ENCODE measurements at places on chromosomes 13 and 19.
A peak's percentile ranks its signal among the peaks of the same experiment; 100 is the strongest.

DNA sequence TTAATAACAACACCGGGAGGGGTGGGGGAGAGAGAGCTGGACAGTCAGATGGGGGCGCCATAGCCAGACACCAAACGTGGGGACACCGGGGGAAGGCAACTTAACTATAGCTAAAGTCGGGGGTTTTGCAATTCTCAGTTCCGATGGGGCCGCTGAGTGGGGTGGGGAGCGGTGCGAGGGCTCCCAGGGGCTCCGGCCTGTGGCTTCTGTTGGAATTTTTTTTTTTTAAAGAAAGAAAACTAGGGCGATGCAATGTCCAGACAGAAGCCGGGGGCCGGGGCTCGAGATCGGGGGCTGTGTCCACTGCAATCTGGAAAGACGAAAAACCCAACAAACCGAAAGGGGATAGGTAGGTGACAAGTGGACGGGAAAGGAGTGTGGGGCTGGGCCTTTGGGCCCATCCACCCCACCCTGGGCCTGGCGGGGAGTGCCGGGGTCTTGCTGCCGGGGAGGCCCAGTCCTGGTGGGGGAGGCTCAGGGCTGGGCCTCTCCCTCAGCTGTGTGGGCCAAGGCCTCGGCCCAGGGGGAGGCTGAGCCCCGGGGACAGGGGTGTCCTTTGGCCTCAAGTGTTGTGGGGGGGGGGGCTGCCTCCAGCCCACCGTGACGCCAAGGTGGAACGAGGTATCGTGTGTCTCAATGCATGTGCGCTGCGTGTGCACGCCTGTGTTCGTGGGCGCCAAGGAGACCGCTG, 17.3 kb downstream of the PRKCSH start:
- no peak for DNase-seq

GRCh38 chr19:16013181-16013850, 63.0 kb upstream of the TPM4 start:
- no peak for DNase-seq

- DNase-seq: no peak
Observed at GRCh38 chr13:49622174-49622946, 5.9 kb upstream of the ARL11 start.

GRCh38 chr13:44433863-44434765, 60.5 kb downstream of the SERP2 start:
- DNase-seq: peak; percentile 69

- DNase-seq: no peak
Observed at GRCh38 chr13:98706446-98707110, 45.9 kb downstream of the SLC15A1 start.

DNA sequence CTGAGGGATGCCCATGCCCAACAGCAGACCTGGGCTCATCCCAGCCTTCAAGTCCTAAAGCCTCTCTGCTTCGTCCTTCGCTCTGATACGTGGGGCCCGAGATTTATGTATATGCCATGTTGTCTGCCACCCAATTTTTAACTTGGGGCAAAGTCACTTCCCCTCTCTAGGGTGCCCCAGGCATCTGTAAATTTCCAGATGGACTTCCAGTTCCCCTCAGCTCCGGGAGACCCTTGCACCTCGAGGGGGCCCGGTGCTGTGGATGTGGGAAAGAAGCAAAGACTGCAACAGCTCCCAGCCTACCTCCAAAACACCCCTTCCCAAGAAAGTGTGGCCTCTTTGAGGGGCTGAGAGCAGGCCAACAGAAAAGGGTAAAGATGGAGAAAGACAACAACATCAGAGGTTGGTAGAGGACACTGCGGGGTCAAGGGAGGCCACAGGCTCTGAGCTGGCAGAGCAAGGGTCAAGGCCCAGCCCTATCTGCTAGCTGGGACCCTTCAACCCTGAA, 97.4 kb downstream of the STK24 start:
- no peak for DNase-seq

GRCh38 chr19:5024282-5024681, 55.4 kb downstream of the KDM4B start:
- no peak for DNase-seq

GRCh38 chr19:492091-492531, 4.2 kb upstream of the MADCAM1 start:
- no peak for DNase-seq

DNA sequence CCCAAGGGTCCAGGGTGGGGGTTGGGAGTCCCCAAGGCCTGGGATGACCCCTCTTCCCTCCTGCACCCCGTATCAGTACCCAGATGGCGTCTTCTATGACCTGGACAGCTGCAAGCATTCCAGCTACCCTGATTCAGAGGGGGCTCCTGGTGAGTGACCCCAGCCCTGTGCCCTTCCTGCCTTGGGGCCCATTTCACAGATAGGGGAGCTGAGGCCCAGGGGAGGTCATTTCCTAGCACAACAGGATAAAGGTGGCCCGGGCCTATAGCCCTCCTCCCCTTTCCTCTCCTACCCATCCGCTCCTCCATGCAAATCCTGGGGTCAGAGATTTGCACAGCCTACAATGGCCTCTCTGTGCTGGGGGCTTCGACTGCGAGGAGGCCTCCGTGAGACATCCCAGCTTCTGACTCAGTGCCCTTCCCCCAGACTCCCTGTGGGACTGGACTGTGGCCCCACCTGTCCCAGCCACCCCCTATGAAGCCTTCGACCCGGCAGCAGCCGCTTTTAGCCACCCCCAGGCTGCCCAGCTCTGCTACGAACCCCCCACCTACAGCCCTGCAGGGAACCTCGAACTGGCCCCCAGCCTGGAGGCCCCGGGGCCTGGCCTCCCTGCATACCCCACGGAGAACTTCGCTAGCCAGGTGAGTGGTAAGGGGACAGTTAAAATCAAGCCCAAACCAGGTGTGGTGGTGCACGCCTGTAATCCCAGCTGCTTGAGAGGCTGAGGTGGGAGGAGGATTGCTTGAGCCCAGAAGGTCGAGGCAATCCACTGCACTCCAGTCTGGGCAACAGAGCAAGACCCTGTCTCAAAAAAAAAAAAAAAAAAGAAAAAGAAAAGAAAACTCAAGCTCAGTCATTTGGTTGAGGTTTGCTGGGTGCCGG, 3.9 kb downstream of the SPIB start:
- DNase-seq: no peak

DNA sequence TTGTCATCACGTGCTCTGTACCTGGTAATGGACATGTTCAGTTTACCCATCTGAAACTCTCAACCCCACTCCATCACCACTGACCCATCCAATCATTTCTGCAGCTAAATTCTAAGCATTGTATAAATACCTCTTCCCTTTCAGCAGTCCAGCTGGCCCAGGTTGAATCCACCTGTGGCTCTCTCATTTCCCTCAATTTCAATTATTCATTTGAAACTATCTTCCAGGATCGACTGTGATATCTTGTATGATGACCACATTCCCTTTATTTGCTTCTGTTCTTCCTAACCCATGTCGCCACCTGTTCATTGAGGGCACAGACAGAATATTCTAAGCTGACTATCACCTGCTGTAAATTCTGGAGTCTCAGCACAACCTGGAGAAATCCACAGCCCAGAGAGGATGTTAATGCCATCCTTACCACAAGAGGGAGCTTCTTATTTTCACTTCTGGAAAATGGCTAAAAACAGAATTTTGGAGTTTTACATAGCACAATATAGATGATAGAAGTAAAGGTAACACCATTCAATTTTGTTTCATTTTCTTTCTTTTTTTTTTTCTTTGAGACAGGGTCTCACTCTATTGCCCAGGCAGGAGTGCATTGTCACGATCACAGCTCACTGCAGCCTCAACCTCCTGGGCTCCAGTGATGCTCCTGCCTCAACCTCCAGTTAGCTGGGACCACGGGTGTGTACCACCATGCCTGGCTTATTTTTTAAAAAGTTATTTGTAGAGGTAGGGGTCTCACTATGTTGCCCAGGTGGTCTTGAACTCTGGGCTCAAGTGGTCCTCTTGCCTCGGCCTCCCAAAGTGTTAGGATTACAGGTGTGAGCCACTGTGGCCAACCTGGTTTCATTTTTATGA, 38.6 kb downstream of the ZNF823 start:
- no peak for DNase-seq

- peak; percentile 33 for DNase-seq
Observed at GRCh38 chr19:8615813-8616596, 5.5 kb upstream of the ADAMTS10 start.

DNA sequence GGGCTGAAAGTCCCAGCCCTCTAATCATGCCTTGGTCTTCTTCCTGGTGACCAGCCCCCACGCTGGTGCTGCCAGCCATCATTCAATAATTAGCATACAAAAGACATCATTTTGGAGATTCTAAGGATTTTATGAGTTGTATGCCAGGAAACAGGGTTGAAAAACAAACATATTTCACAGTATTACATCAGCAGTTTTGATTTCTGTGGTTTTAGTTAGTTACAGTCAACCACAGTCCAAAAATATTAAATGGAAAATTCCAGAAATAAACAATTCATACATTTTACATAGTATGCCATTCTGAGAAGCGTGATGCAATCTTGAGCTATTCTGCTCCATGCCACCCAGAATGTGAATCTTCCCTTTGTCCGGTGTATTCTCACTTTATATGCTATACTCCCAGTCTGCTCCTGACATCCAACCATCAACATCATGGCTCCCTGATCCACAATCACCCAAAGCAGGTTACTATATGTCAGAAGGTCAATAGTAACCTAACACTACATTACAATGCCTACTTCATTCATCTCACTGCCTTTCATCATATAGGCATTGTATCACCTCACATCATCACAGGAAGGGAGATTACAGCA, 49.2 kb downstream of the STOML3 start:
- no peak for DNase-seq

DNA sequence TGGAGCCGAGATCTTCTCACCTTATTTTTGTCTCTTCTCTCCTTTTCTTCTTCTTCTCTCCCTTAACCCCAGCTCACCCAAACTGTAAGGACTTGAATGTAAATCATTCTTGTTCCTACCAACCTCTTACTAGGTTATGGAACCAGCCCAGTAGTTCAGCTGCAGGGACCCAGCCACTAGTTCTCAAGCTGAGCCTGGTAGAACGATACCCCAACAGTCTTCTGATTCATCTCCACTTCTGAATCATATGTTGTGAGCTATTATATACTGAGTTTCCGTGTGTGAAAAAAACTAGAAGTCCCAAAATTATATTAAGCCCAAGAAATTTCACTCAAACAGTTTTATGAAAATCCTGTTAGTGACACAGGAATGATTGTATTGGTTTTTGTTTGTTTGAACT, 67.7 kb downstream of the DCT start:
- no peak for DNase-seq

GRCh38 chr19:16871871-16872270, 16.9 kb upstream of the F2RL3 start:
- DNase-seq: no peak

DNA sequence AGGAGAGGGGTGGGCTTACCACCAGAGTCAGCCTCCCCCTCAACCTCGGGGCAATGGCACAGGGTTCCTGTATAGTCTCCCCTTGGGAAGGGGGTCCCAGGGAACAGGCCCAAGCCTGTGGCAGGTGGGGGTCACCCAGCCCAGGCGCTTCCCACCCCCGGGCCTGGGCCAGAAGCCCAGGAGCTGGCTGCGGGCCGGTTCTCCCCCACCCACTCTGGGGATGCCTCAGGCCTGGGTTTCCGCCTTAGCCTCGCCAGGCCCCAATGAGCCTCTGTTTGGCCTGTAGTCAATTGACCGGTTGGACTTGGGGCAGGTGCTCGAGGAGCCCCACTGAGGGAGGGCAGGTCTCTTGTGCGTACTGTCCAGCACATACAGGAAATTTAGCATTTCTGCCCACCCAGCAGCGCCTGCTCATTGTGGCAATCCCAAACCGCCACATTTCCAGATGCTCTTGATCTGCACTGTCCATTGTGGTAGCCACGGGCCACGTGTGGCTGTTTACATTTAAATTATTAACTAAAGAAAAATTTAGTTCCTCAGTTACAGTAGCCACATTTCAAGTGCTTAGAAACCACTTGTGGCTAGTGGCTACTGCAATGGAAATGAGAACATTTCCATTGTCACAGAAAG, 9.9 kb downstream of the LYL1 start:
- no peak for DNase-seq

GRCh38 chr19:48444936-48445200, 915 bp upstream of the GRWD1 start:
- no peak for DNase-seq

- no peak for DNase-seq
Observed at GRCh38 chr13:28485551-28485950, 9.4 kb downstream of the FLT1 start.

DNA sequence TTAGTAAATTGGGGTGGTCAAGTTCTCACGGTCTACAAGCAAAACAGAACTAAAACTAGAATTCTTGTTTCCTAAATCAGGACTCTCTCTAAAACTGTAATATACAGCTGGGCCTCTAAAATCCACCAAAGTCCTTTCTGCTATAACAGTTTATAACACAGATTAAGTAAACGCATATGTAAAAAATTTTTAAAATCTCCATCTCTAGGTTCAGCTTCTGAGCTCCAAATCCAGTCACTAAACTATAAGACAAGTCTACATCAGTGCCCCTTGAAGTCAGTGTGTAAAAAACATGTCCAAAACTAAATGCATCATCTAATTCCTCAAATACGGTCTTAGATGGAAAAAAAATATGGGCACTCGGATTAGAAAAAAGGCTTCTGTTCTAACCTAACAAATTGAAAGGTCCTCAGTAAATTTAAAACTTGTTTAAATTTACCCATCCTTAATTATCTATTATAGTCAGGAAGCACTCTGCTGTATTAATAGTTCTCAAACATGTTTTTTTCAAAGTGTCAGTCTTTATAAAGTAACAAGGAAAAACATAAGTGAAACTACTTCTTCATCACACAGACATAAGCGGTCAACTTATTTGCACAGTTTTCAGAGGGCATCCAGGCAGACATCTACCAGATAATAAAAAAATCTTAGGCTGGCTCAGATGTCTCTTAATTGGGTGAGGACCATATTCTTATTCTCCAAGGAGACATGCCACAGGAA, 33.6 kb downstream of the ELF1 start:
- no peak for DNase-seq

All from head of caudate nucleus (tissue), 42 donors.